Effector memory CD4-positive, alpha-beta T cell (primary cell): ENCODE measurements at places on chromosomes 2 and 18.
A peak's percentile ranks its signal among the peaks of the same experiment; 100 is the strongest.

DNA sequence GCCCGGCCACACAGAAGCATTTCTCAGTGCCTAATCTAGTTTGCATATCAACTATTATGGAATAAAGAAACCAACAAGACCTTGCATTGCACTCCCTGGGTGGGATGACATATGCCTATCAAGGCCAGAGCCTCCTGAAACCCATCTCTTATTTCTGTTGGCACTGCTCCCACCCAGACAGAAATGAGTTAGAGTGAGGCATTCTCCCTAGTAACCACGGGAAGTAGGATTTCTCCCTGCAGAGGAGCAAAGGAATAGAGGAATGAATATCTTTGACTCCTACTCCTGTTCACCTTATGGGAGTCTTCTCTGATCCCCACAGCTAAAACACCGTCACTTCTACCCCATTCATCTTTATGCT lies 24.2 kb upstream of the SCYGR1 start:
- no peak for DNase-seq
- no peaks in the 10 kb centered on the region for H3K27me3 ChIP-seq
- no peak overlapping the region for H3K4me3 ChIP-seq
- H3K36me3 ChIP-seq, result no peaks in the 10 kb centered on the region
- no peak overlapping the region for H3K27ac ChIP-seq
- H3K4me1 ChIP-seq, result no peaks in the 10 kb centered on the region

- H3K27ac ChIP-seq, result no peak overlapping the region
- no peak for DNase-seq
- no peak overlapping the region for H3K4me3 ChIP-seq
- no peaks in the 10 kb centered on the region for H3K36me3 ChIP-seq
- no peaks in the 10 kb centered on the region for H3K27me3 ChIP-seq
Observed at GRCh38 chr2:64481665-64482064, 27.7 kb downstream of the LGALSL start.

GRCh38 chr2:1887915-1888314 lies 143.6 kb upstream of the PXDN start:
- DNase-seq, result no peak
- H3K27ac ChIP-seq, result no peak overlapping the region
- H3K4me1 ChIP-seq, result no peaks in the 10 kb centered on the region
- H3K27me3 ChIP-seq, result no peaks in the 10 kb centered on the region
- no peaks in the 10 kb centered on the region for H3K36me3 ChIP-seq

GRCh38 chr2:236124182-236124893 lies 43.8 kb downstream of the GBX2 start:
- H3K4me1 ChIP-seq, result no peaks in the 10 kb centered on the region
- no peak for DNase-seq
- H3K27ac ChIP-seq, result no peak overlapping the region
- no peaks in the 10 kb centered on the region for H3K27me3 ChIP-seq
- no peaks in the 10 kb centered on the region for H3K36me3 ChIP-seq

DNA sequence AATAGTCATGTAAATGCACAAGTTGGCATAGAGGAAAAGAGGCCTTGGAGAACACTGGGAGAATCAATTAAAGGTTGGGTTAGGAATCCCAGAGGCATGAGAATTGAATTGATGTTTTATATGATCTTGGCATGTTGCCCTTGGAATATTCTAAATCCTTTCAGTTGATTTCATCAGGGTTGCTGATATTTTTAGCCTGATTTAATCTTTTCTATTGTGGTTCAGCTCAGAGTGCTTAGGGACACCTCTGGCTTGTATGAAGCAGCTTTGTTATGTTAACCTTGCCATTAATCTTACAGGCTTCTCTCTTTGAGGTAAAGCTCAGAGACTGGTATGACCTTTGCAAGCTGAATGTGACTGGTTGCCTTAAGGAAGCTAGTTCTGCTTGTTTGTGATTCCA lies 64.4 kb upstream of the LYPD6B start:
- no peaks in the 10 kb centered on the region for H3K27me3 ChIP-seq
- DNase-seq, result no peak

DNA sequence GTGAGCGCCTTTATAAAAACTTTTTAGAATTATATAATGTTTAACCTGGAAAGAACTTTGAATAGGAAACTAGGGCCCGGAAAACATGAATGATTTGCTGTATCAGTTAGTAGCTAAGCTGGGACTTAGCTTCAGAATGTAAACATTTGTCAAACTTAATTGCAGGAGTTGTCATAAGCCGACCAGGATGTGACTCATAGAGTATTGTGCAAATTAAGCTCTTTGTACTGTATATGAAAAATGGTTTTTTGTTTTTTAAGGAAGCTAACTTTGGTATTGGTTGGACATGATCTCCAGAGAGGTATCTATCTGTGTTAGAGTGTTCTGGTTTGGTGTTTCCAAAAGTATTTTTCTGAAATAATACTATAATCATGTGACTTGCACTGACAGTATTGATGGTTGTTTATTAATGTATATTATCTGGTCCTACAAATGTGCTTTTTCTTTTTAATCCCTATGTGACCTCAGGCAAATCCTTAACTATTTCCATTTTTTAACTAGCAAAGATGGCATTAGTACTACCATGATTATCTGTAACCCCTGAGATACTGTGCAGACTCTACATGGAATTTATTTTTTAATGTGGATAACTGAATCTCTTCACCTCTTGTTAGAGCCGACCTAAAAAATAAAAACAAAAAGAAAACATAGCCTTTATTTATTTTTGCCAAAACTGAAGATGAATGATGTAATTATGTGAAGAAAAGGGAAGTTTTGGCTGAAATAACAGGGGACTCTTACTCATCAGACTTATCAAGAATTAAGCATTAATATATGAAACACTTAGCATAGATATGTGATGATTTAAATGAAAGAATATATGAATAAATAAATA lies 11.7 kb downstream of the YIPF4 start:
- H3K4me1 ChIP-seq, result no peaks in the 10 kb centered on the region
- H3K27ac ChIP-seq, result no peak overlapping the region
- H3K36me3 ChIP-seq, result peaks cover 21% of the 10 kb centered on the region
- no peak for DNase-seq

- no peaks in the 10 kb centered on the region for H3K36me3 ChIP-seq
- peak within 1 kb of the TSS; percentile 81 for H3K4me3 ChIP-seq
- no peaks in the 10 kb centered on the region for H3K27me3 ChIP-seq
- H3K4me1 ChIP-seq, result peaks cover 66% of the 10 kb centered on the region
- H3K27ac ChIP-seq, result peak within 1 kb of the TSS; percentile 67
- peak; percentile 78 for DNase-seq
Observed at GRCh38 chr2:10302479-10303180, at the start of gene HPCAL1. TSS of gene HPCAL1 (plus strand) at chr2:10302904. CDS start at chr2:10419758, 116,854 bp downstream.

GRCh38 chr2:45895241-45895861 lies 243.9 kb downstream of the PRKCE start:
- H3K4me3 ChIP-seq, result no peak overlapping the region
- H3K27ac ChIP-seq, result no peak overlapping the region
- no peak for DNase-seq
- H3K4me1 ChIP-seq, result no peaks in the 10 kb centered on the region
- H3K27me3 ChIP-seq, result no peaks in the 10 kb centered on the region
- H3K36me3 ChIP-seq, result no peaks in the 10 kb centered on the region

- no peak overlapping the region for H3K4me3 ChIP-seq
- H3K27me3 ChIP-seq, result no peaks in the 10 kb centered on the region
Observed at GRCh38 chr2:193703411-193703810, 1508.7 kb upstream of the TMEFF2 start.

DNA sequence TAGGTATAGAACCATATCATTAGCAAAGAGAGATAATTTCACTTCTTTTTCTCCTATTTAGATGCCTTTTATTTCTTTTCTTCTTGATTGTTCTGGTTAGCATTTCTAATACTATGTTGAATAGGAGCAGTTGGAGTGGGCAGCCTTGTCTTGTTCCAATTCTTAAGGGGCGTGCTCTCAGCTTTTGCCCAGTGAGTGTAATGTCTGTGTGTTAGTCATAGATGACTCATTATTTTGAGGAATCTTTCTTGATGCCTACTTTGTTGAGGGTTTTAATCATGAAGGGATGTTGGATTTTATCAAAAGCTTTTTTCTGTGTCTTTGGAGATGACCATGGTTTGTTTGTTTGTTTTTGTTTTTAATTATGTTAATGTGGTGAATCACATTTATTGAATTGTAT lies 1453.1 kb upstream of the SLC39A10 start:
- H3K27me3 ChIP-seq, result no peaks in the 10 kb centered on the region
- DNase-seq, result no peak
- no peaks in the 10 kb centered on the region for H3K36me3 ChIP-seq
- H3K4me3 ChIP-seq, result no peak overlapping the region
- H3K4me1 ChIP-seq, result no peaks in the 10 kb centered on the region
- no peak overlapping the region for H3K27ac ChIP-seq

DNA sequence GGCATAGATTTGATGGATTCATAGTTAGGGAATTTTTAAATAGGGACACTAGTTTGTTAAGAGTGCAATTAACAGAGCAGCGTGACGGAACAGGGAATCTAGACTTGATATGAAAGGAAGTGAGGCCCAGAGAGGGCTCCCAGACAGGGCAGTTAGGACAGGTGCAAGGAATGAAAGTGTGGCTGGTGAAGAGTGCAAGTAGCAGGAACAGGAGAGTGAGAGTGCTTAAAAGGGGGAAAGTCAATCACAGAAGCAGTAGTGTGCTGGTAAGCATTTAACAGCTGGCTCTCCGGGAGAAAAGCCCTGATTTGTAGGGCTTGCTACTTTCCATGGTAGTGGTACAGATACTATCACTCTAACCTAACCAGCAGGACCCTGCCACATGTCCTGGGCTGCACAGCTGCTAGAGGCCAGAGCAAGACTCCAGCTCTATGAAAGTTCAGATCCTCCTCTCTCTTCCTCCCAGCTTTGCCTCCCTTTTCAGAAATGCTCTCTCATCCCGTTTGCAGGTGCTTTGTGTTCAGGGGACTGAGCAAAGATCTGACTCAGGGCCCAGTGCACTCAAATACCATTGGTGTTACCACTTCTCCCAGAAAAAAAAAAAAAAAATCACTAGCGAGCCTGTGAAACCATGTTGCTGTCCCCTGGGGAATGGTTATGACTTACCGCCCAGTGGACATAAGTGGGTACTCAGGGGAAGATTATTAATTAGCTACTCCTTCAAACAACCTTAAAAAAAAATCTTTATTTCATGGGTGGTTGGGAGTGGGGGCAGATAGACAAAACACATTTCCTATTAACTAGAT lies 18.1 kb upstream of the GCFC2 start:
- no peak for DNase-seq
- no peaks in the 10 kb centered on the region for H3K27me3 ChIP-seq
- H3K4me3 ChIP-seq, result no peak overlapping the region
- H3K4me1 ChIP-seq, result no peaks in the 10 kb centered on the region
- no peaks in the 10 kb centered on the region for H3K36me3 ChIP-seq

GRCh38 chr2:23388294-23388693 lies 3.3 kb downstream of the KLHL29 start:
- H3K4me1 ChIP-seq, result no peaks in the 10 kb centered on the region
- H3K27me3 ChIP-seq, result peaks cover 14% of the 10 kb centered on the region
- H3K36me3 ChIP-seq, result no peaks in the 10 kb centered on the region
- H3K4me3 ChIP-seq, result no peak overlapping the region

DNA sequence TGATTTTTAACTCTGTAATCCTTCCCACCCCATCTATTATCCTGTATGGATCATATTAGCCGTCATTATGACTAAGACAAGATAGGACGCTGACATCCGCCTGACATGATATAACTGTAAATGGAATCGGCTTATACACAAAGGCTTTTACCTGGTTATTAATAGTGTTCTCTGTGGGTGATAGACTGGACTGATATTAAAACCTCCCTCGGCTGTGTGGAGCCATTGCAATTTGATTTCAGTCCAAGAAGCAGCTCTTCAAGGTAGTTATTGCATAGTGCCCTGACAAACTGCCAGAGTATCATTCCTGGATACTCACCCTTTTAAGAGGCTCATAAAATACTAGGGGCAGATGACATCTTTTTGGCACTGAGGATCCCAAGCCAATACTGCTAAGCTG lies 226.1 kb upstream of the HNRNPA3 start:
- no peaks in the 10 kb centered on the region for H3K36me3 ChIP-seq
- no peaks in the 10 kb centered on the region for H3K4me1 ChIP-seq
- H3K27ac ChIP-seq, result no peak overlapping the region
- no peaks in the 10 kb centered on the region for H3K27me3 ChIP-seq

DNA sequence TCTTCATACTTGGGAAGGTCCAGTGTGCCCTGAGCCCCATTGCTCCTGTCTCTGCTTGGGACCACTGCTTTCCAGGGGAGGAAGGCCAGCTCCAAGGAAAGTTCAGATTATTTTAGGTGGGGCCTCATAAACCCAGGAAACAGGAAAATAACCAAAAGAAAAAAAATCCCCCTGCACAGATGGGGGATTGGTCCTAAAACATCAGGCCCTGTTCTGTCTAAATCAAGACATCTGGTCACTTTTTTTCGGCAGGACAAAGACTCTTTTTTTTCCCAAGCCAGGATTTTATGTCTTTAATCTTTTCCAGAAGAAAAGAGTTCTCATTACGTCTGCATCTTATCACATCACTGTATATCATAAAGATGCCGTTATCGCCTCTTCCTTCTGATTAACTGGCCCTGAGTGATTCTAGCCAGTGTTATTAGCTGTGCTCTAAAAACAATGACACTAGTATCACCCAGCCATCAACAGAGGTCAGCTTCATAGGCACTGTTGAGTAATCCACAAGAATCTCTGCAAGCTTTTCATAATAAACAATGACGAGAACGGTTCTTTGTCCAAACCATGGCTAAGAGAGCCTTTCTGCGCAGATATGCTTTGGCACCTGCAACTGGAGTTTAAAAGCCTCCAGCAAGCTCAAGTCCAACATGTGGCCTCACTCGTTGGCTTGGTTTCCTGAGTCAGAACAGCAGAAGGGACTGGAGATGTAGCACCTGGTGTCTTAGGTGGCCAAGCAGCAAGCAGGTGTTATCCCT lies 138.2 kb downstream of the VAPA start:
- H3K4me1 ChIP-seq, result no peaks in the 10 kb centered on the region
- H3K4me3 ChIP-seq, result no peak overlapping the region
- no peaks in the 10 kb centered on the region for H3K36me3 ChIP-seq
- H3K27ac ChIP-seq, result no peak overlapping the region

DNA sequence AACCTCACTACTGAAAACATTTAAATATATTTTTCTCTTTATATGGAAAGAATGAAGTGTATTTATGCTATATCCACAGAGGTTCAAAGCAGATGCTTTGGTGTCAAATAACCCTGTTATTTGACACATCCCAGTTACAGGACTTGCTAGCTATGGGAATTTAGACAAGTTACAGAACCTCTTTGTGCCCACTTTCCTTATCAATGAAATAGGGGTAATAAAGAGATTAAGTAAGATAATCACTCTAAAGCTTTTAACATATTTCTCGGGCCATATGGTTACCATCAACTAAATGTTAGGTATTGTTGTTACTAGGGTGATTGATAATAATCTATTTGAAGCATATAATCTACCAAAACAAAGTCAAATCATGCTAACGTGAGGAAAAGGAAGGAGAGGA lies 1660.6 kb upstream of the NXPH2 start:
- H3K27ac ChIP-seq, result no peak overlapping the region
- DNase-seq, result no peak
- H3K27me3 ChIP-seq, result no peaks in the 10 kb centered on the region
- H3K36me3 ChIP-seq, result no peaks in the 10 kb centered on the region
- no peak overlapping the region for H3K4me3 ChIP-seq
